ENCODE measurements at places on chromosomes 12 and 14.

DNA sequence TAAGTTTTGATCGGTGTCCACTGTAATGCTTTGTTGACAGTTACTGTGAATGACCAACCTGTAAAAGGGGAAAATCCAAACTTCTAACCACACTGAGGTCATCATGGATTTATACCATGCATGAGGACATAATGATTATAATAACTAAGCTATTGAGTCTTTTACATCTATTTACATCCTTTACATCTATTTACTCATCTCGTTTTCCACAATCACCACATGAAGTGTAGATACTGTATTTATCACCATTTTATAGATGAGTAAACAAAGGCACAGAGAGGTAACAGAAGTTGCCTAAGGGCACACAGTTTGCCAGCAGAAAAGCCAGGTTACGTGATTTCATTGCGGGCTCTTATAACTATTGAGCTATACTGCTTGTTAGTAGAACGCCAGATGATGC is 27.9 kb upstream of the EID3 start:
- no peak for DNase-seq

DNA sequence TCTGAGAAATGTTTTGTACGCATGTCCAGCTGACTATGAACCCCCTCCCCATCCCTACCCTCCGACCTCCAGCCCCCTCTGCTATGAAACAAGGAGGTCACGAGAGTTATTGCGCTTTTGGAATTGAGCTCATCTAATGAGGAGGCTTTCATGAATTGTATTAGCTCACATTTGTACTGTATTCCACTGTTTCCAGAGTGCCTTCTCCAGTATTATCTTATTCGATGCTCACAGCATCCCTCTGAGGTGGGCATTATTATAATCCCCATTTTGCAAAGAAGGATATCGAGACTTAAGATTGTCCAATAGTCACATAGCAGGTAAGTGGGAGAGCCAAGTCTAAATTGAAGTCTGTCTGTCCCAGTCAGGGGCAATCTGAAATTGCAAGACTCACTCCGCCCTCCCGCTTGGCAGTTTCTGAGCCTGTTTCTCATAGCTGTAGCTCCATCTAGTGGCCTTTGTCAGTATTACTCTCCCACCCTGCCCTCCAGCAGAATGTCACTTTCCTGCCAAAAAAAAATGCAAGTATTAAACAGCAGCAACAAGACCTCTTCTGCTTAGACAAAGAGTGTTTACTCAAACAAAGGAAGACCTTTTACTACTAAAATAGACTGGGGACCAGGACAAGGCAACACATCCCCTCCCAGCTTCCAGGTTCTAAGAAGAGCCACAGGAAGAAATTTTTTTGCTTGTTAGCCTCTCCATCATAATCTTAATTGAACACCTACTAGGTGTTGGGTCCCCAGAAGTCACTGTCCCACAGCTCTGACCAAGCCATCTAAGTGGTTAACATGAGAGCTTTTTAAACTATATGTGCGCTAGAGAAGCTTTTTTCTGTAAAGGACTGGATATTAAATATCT is 48.6 kb upstream of the TMEM233 start:
- peak; percentile 75 for DNase-seq

- no peak for DNase-seq
Observed at GRCh38 chr14:78196323-78196722, 26.1 kb downstream of the NRXN3 start.

DNA sequence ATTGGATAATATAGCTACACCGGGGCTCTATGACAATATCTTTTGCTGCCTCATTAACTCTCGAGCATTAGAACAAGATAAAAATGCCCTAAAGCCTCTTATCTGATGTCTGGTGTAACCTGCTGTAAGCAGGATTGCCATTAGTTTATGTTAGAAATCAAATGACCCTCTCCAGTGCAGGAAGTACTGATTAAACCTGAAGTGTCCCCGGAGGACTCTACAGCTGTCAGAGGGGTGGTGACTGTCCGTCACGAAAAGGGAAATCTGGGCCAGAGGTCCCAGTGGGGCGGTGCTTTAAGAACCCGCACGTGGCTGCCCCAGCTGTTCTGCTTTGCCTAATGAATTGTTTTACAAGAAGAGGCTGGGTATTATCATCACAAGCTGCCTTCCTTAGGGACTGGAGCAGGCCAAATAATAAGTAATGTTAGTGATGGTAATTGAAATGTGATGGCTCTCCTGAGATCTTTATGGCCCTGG is 55.7 kb downstream of the LIN52 start:
- DNase-seq = no peak

- no peak for DNase-seq
Observed at GRCh38 chr14:100200311-100200710, 38.6 kb upstream of the YY1 start.

DNA sequence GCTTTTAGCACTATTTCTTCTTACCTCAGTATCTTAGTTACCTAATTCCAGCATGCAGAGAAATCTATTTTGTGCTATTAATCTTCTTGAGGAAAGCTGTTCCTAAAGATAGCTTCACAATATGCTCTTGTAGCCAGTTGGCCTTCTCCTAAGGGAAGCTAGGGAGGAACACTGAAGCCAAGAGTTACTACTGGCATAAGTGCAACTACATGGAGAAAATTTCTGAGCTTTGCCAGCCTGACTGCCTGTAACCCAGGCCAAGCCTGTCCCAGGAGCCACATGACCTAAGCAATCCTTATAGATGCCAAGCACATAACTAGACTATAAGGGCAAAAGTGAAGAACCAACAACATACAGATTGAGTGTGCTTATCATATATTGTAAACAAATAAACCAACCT is 890.2 kb downstream of the FLRT2 start:
- DNase-seq = no peak

GRCh38 chr14:36224176-36224575 is 47.7 kb upstream of the PTCSC3 start:
- DNase-seq = no peak

All from fibroblast of the conjunctiva (primary cell).